ENCODE measurements at places on chromosomes 12 and 14.

DNA sequence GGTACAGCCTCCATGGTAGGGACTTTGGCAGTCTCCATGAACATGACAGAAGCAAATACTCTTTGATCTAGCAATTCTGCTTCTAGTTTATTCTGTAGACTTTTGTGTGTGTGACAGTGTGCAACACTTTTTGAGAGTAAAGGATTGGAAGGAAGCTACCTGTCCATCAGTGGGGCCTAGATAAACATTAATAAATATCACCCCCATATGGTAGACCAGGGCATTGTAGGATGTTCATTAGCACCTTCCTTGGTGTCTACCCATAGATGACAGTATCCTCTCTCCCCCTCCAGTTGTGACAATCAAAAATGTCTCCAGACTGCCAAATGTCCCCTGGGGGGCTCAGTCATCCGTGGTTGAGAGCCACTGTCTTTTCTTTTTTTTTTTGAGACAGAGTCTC is 10.8 kb downstream of the SNRNP35 start:
- DNase-seq, result no peak

DNA sequence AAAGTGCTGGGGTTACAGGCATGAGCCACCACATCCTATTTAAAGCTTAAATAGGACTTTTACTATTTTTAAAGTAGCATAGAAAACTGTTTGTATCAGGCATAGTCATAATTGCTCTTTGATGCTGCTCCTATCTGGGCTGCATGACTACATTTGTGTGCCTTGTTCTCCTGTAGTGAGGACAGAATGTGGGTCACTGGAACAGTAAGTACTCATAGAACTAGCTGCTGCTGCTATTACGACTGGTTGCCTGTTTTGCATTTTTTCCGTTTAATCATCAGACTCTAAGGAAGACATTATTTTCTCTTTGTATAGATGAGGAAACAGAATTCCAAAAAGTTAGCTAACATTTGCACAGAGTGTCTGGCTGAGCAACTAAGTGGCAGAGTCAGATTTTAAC is 42.8 kb downstream of the ZC3H14 start:
- no peak for DNase-seq

DNA sequence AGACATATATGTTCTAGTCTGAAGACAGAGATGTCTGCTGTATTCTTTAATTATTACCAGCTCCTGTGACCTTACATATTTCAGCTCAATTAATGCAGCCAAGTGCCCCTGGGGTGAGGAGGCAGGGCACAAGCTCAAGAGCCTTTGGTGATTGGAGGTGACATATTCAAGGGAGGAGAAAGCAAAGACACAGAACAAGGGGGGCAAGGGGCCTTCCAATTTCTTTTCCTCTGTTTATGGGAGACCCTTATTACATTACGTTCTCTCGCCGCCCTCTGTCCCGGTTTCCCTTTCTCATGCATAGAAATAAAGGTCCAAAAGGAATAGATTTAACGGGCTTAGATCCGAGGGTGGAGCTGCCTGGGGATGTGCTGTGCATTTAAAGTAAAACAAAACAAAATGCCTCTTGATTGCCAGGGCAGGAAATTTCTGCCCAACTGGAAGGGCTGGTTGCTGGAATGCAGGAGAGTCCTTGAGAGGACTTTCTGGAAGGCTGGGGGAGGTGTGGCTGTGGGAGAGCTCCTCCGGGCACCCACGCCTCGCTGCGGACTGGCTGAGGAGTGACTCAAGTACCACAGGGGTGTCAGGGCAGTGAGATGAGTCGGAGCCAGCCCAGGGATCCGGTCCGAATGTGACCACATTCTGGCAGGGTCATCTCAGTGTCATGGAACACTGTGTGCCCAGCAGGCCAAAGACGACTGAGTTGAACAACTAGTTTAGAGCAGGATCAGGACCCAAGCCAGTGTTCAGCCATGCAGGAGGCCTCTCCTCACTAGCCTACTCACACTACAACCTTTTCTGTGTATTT is 32.1 kb upstream of the GSG1 start:
- no peak for DNase-seq

GRCh38 chr12:104295954-104296353 is 7.6 kb upstream of the EID3 start:
- DNase-seq, result no peak

- no peak for DNase-seq
These were observed 311.1 kb downstream of the SLC6A15 start for GRCh38 chr12:84601483-84601882.

DNA sequence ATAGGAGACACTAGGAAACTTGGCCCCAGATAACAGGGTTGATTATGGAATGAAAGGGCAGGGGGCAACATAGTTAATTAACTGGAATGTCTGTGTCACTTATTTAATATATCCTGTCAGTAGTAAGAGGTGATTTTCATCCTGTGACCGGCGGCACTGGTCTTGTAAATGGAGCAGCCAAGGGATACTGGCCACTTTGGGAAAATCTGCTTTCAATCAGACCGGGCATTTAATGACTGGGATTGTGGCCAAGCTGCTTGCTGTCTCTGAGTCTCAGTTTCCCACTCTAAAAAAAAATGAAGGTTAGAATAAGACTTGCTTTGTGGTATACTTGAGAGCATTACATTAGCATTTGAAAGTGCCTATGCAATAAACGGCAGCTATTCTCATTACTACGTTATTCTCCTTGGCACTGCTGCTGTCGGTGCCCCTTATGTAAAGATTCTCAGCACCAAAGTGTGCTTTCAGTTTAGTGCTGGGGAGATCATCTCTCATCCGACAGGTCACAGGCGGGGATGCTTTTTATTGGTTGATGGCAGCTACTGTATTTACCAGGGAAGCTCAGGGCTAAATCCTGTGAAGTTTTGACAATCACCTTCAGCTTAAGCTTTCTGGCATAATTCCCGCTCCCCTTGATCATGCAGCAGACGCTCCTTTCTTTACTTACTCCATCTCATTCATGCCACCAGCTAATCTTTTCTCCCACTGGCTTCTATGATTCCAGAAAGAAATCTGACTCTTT is 162.1 kb downstream of the ESRRB start:
- DNase-seq, result no peak

- DNase-seq, result no peak
These were observed 62.9 kb downstream of the RFX4 start for GRCh38 chr12:106645465-106646330.

GRCh38 chr12:11762723-11763326 is 113.4 kb downstream of the ETV6 start:
- no peak for DNase-seq

DNA sequence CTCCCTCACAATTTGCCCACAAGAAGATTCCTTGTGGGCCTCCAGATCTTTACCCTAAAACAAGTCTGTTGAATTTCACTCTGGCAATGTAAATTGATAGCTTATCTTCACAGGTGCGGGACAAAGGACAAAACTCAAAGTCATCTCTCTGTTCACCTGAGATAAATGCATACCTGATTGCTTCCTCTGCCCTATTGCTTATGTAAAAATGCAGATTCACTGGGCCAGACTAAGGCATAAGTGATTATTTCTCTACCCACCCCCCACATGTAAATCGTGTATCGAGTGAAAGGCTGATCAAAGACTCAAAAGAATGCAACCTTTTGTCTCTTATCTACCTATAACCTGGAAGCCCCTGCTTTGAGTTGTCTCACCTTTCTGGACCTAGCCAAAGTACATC is 316.8 kb downstream of the SSPN start:
- no peak for DNase-seq

- DNase-seq, result no peak
These were observed 909 bp upstream of the ETFBKMT start for GRCh38 chr12:31658471-31659086.

DNA sequence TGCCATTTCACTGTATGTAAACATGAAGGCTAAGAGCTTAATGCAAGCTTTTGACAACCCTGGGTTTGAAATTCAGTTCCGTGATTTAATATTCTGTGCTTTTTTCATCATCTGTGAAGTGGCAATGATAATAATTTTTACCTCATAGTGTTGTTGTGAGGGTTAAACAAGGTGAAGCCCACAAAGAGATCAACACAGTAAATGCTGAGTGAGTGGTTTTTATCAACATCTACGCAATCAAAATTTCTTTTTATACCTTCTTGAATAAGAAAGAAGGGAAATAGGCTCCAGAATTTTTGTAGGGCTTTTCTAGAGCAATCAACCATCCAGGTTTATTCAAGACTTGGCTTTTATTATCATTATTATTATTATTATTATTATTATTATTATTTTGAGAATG is 490.8 kb downstream of the SOX5 start:
- DNase-seq, result no peak

DNA sequence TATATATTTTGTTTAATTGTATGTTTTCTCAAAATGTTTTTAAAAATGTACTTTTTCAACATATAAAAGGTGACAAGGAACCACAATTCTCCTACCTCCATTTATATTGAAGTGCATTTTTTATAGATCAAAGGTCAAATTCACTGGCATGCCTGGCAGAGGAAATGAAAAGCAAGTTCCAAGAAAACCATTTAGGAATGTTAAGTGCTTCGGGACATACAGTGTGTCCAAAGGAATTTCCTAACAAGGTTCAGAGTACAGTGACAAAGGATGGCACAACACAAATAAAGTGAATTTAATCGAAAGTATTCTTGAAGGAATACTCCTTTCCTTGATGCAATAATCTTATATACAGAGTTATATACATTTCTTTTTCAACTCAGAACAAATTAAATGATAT is 242.3 kb downstream of the CCER1 start:
- no peak for DNase-seq

GRCh38 chr14:76780058-76780345 is 18.7 kb downstream of the VASH1 start:
- DNase-seq, result no peak

DNA sequence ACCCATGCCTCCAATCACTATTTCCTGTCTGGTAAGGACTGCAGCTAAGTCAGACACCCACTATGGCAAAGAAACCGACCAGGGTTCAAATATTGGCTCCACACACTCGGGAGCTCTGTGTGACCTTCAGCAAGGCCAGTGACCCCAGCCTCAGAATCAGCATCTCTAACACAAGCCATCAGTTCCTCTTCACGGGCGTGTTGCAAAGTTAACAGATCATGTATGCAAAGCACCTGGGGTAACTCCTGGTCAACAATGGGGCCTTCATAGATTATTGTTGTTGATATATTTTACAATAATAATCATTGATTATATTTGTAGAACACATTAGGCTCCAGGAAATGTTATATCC is 6.2 kb upstream of the FAM222A start:
- no peak for DNase-seq

DNA sequence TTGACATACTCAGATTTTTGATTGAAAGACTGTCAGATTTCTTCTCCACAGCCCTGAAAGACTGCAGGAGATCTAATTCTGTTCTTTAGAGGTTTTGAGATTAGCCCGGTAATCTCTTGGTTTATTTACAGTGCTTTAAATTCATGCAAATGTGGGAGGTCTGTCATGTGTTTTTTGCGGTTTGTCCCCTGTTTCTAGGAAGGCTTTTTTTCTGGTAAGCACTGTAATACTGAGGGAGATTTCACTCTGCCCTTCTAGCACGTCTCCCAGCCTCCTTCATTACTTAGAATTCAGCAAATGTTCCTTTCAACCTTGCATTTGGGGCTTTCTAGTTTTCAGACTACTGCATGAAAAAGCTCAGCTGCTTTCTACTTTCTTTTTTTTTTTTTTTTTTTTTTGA is 31.1 kb downstream of the GPHN start:
- no peak for DNase-seq

- no peak for DNase-seq
These were observed 256.4 kb downstream of the SSPN start for GRCh38 chr12:26451763-26452162.

GRCh38 chr12:123070267-123071081 is 80.4 kb downstream of the PITPNM2 start:
- DNase-seq, result no peak

DNA sequence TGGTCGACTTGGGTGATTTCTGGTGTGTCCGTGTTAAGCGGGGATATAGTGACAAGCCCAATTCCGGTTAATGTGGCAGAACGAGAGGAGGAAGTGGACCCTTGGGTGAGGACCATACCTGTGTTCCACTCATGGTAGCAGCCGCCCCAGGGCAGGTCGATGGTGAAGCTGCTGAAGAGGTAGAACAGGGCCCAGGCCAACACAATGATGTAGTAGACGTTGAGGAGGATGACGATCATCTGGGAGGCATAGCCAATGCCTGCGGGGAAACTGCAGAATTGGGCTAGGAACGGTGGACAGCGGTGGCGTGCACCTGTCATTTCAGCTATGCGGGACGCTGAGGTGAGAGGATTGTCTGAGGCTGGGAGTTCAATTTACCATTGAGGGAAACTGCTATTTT is 20.1 kb downstream of the SLC6A13 start:
- no peak for DNase-seq

GRCh38 chr12:82966001-82966559 is 279.4 kb downstream of the TMTC2 start:
- no peak for DNase-seq

- DNase-seq, result peak; percentile 38
These were observed 54.3 kb upstream of the PPP2R5C start for GRCh38 chr14:101707068-101707842.

DNA sequence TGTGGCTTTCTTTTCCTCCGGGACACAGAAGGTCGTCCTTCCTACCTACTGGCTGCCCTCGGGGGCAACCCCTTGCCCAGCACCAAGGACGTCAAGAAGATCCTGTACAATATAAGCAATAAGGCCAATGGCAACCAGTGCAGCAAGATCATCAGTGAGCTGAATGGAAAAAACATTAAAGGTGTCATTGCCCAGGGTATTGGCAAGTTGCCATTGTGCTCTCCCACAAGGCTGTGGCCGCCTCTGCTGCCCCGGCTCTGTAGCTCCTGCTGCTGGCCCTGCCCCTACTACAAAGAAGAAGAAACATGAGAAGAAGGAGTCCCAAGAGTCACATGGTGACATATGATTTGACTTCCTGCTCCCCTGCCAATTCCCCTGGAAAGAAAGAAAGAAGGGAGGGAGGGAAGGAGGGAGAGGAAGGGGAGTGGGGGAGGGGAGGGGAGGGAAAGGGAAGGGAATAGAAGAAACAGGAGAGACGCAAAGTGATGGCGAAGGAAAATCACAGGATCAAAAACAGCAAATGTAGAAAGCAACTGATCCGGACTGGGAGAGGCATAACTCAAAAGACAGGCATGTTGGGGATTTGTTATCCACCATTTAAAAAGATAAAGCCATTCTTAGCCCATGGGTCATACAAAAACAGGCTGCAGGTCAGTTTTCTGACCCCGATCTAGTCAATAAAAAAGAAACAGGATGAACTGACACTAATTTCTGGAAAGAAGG is 61.3 kb upstream of the RESF1 start:
- DNase-seq, result no peak

- no peak for DNase-seq
These were observed 122.0 kb downstream of the RAD51B start for GRCh38 chr14:67941456-67942018.

DNA sequence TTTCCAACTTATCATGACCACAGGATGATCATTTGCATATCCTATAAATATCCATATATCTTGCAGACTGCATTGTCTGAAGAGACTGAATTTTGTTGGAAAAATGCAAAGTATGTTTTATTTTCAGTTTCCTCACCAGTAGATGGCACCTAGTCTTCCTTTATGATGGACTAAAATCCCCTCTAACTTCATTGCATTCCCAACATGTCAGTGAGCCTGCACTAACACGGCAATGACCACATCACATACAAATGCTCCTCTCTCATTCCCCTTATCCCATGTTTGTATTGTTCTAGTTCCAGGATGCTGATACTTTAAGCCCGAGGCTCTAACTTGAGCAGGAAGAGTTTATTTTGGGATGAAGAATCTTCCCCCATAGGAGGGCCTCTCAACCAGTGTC is 24.7 kb upstream of the MYBPC1 start:
- no peak for DNase-seq

GRCh38 chr12:85759091-85759490 is 77.1 kb downstream of the RASSF9 start:
- DNase-seq, result no peak

Measured in activated CD4-positive, alpha-beta T cell treated with anti-CD3 and anti-CD28 coated beads, Interleukin-2, amount 50 U/mL, for 4 hours (primary cell).